ENCODE measurements at places on chromosomes 5 and 9.

GRCh38 chr9:87766697-87767096, 40.8 kb downstream of the CTSL start:
- no peak for DNase-seq

GRCh38 chr5:172876578-172876977, 42.5 kb downstream of the ERGIC1 start:
- DNase-seq = no peak

DNA sequence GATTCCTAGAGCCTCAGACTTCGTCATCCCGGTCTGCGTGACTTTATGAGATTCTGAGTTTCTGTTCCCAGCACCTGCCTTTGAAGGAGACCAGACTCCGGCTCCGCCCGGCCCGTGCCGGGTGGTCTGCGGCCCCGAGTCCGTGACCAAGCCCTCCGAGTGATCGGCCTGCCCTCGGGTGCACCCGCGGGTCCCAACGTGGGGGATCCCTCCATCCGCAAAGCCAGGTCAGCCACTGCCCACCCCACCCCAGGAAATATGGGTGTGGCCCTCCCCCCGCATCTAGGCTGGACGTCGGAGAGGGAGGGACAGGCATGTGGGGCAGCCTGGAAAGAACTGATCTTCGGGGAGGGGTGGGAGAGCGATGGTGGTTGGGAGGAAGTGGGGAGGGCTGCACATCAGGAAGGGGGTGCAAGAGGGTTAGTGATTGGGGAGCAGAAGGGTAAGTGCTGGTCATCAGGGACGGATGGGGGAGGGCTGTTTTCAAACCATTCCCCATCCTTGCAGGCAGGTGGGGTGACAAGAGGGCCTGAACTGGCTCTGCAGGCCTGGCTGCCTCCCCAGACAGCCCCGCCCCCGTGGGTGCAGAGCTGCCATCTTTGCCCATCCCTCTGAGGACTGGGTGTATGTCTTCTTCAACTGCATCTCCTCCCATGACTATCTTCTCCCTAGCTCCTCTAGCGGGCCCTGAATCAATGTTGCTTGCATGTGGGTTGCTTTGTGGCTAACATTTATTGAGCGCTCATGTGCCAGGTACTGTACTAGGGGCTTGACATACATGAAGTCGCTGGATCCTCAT, 747 bp downstream of the LRSAM1 start:
- DNase-seq = no peak

DNA sequence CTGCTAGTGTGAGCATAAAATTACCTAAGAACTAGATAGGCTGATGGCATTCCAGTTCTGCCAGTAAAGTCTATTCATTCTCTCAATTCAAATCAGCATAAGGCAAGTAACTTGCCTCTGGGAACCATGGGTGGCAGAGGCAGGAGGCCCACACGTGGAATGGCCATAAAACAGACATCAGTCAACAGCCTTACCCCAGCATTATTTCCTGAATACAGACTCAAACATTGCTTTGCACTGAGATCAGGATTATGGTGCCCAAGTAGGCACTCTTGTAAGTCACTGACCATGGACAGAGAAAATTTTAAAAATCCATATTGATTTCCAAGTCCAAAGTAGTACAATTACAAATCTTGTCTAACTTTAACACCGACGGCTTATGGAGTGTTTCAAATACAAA, 157.7 kb downstream of the NR2F1-AS1 start:
- DNase-seq = no peak

GRCh38 chr5:157785801-157786200, 42.3 kb downstream of the LSM11 start:
- no peak for DNase-seq

- no peak for DNase-seq
Measured at GRCh38 chr9:127629468-127630081, 17.5 kb downstream of the STXBP1 start.

GRCh38 chr9:37692622-37693221, 42.0 kb downstream of the FRMPD1 start:
- no peak for DNase-seq

- DNase-seq = no peak
Measured at GRCh38 chr5:26948921-26949320, 89.5 kb downstream of the CDH9 start.

- DNase-seq = no peak
Measured at GRCh38 chr5:73735032-73735734, 109.2 kb downstream of the ARHGEF28 start.

DNA sequence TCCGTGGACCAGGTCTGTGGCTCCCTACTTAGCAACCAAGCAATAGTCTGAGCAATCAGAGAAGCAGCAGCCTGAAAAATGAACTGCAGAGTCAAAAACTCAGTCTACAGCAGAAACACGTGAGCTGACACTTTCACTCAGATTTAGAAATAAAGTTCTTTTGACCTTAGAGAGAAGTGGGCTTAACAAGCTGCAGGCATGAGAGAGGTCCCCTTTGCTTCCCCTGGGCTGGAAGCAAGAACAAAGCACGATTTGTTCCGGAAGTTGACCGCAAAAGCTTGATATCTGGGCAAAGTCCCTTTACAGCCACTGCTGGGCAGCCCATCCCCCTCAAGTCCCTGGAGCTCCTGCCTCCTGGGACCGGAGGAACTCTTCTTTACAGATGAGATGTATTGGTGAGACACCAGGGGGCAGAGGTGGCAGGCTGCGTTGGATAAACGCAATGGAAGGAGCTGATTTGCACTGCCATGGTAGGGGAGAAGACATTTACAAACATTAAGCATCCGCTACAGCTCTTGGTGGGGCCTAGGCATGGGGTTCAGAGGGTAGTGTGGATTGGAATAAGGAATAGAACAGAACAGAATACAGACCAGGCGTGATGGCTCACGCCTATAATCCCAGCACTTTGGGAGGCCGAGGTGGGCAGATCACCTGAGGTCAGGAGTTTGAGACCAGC, 5.8 kb upstream of the SOWAHA start:
- DNase-seq = no peak

- DNase-seq = no peak
Measured at GRCh38 chr9:115495052-115495635, 377.2 kb upstream of the TNC start.

GRCh38 chr5:163947848-163948666, 442.6 kb downstream of the MAT2B start:
- no peak for DNase-seq

- no peak for DNase-seq
Measured at GRCh38 chr5:179801304-179802206, 5.1 kb downstream of the MGAT4B start.

- DNase-seq = no peak
Measured at GRCh38 chr5:145495741-145496140, 339.4 kb downstream of the PRELID2 start.

- no peak for DNase-seq
Measured at GRCh38 chr9:117317192-117317591, 97.7 kb downstream of the ASTN2 start.

GRCh38 chr5:64292611-64293215, 127.1 kb downstream of the RNF180 start:
- no peak for DNase-seq

DNA sequence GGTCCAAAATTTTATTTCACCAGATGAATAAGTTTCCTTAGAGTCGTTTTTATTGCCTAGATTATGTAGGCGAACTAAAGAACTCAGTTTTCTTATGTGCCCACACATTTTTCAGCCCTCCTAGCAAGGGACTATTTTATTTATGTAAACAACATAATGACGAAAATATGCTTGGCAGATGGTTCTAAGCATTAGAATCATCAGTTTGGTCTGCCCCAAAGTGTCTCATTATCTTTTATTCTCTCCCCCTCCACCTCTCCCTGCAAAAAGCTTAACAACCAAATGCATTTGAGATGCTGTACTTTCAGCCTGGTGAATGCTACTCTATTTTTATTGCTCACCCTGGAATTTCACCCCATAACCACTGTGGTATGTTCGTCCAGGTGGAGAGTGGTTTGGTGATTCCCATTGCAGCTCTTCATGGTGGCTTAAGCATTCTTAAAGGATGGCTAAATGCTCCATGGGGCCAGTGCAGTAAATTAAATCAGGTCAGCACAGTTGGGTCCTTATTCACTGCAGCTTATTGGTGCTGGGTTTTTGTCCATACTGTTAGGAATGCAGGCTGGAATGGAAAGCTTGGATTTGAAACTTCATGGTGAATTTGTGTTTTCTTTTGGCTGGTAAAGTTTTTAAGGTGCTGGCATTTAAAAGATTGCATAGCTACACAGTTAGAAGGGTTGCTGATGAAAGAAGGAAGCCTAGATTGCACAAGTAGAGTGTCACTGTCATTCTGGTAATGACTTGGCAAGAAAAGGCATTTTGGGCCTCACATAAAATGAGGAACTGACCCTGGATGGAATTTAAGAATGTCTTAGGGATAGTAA, 39.2 kb downstream of the TLE4 start:
- no peak for DNase-seq

- no peak for DNase-seq
Measured at GRCh38 chr5:161261668-161262323, 284.7 kb downstream of the GABRB2 start.

DNA sequence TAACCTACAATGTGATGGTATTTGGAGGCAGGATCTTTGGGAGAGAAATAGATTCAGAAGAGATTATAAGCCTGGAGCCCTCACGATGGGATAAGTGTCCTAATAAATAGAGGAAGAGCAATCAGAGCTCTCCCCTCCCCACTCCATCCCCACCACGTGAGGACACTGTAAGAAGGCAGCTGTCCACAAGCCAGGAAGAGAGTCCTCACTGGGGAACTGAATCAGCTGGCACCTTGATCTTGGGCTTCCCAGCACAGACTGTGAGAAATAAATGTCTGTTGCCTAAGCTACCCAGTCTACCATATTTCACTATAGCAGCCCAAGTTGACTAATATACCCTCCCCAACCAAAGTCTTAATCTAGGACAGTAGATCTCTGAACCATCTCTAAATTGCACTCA, 118.1 kb downstream of the SUSD1 start:
- DNase-seq = no peak

DNA sequence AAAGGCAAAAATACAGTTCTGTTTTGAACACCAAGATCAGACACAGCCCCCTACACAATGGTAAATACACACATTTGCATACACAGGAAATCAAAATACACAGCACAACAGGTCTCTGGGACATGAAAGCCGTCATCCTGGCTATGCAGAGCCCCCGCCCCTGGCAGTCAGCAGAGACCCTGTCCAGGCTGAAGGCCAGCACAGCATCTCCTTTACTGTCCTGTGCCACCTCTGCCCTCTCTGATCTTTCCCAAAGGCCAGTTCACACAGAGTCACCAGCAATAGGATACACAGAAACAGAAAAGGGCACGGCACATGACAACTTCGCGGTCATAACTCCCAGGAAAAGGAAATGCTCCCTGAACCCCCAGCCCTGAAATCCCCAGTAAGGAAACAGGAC, 34.2 kb upstream of the SMU1 start:
- DNase-seq = no peak

- no peak for DNase-seq
Measured at GRCh38 chr5:115720888-115721287, 95.1 kb upstream of the TMED7 start.

- DNase-seq = no peak
Measured at GRCh38 chr9:137760426-137760825, 117.2 kb upstream of the CACNA1B start.

DNA sequence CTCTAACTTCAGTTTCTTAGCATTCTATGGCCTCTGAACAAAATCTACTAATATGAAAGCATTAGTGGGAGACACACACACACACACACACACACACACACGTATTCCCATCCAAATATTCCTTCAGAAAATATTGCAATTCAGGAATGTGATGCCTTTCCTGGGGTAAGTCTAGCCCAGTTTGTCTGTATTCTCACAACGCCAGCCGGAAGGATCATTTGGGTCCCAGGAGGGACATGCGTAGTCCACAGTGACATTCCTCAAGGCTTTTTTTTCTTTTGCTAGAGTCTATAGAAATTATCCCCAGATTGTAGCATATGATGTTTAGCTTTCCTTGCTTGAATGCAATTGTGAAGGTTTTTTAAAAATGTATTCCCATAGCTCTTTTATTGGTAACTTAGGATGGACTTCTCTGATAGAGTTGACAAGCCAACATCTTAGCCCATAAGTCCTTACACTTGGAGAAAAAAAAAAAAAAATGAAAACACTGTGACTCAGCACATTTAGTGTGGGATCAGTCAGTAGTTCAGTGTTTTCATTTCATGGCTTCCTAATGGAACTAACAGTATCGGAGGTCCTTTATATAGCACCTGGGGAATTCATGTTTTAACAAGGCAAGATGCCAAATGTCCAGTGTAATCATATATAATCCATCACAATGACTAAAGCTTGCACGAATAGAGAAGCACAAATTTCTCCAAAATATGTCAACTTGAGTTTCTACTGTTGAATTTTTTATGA, 316.5 kb downstream of the DIRAS2 start:
- no peak for DNase-seq

- DNase-seq = no peak
Measured at GRCh38 chr5:148666353-148666752, 12.0 kb upstream of the HTR4 start.

Data from stimulated activated CD8-positive, alpha-beta memory T cell treated with anti-CD3 and anti-CD28 coated beads, Interleukin-4, amount 100 ng/mL, for 1 hour (primary cell).